CD4-positive, alpha-beta T cell treated with Interleukin-4 for 1 hour (primary cell): ENCODE measurements at places on chromosomes 13 and 19.
A peak's percentile ranks its signal among the peaks of the same experiment; 100 is the strongest.

DNA sequence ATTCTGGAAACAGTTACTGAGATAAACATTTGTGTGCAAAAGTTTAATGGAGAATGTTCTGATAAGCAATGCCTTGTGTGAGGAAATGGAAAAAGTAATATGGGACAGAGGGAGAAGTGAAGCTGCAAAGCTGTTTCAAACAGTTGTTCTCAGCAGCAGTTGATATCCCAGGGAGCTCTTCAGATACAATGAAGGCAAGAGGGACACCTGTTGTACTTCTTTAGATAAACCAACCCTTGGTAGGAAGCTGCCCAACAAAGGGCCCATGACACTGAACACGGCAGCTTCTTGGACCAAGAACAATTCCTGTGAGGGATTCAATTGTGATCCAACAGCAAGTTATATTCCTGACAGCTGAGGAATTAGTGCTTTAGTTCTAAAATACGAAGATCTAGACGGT is 894.3 kb upstream of the PCDH20 start:
- no peak for DNase-seq

DNA sequence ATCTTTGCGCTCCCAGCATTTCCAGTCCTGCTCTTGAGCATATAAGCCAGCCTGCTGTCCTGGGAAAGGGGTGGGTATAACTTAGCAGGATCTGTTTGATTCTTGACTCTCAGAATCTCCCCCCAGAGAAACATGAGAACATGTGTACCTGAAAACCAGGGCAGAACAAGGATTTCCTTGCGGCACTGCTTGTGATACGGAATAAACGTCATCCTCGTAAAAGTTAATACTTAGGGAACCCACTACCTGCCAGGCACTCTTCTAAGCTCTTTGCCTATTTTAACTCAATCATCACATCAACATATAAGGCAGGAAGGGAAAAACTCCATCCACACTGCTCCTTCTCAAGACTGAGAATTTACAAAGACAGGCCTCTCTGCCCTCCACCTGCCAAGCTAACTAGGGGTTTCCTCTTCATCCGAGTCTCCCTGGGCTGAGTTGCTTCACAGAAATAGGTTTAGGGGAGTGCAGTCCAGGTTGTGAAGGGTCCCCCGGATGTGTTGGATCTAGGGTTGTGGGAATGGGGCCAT is 1.1 kb downstream of the ZNF653 start:
- DNase-seq: no peak

GRCh38 chr19:24062190-24062589 is 24.8 kb upstream of the ZNF254 start:
- DNase-seq: no peak

DNA sequence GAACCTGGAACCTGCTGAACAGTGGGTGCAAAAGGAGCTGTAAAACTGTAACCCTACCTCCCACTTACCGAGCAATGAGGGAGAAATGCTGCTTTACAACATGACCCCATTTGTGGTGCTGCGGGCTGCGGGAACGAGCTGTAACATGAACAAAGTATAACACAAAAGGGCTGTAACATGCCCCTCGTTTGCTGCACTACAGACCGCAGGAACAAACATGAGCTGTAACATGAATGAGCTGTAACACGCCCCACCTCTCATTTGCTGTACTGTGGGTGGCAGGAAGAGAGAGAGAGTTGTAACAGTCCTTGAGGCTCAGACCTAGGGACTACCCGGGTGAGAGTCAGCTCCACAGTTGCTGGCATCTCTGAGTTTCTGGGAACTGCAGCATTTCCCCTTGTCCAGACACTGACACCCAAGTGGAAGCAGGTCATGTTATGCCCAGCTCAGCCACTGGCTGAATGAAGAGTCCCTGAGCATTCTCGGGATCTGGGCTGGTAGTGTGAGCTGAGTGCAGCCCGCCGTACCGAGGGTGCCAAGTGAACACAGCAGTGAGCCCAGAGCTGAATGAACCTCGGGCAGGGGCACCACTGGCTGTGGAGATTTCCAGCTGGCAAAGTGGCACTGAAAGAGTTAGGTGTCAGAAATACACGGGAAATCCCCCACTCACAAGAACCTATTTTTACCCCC is 1385.3 kb upstream of the SPRY2 start:
- DNase-seq: no peak

GRCh38 chr19:4173479-4174212 is 8.7 kb downstream of the SIRT6 start:
- no peak for DNase-seq

DNA sequence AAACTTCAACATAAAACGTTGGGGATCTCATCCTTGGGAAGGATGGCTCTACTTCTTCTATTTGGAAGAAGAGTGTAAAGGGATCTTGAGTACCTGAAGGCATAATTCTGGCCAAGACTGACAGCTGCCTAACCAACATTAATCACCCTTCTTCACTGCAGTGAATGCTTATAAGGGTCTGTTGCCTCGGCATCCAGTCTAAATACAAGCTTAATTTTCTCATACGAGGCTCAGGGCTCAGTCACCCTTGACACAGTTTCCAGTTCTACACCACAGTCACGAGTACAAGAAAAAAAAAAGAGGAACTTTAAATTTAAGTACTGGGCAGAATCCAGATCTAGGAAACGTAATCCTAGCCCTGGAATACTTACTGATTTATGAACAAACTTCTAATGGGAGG is 9.0 kb downstream of the FPR3 start:
- no peak for DNase-seq

- DNase-seq: peak; percentile 26
These were observed 1.4 kb downstream of the RETN start for GRCh38 chr19:7670150-7670783.

GRCh38 chr19:1057176-1057855 is 9.7 kb upstream of the ARHGAP45 start:
- DNase-seq: peak; percentile 75

- DNase-seq: no peak
These were observed 39.2 kb downstream of the MTMR6 start for GRCh38 chr13:25248071-25248470.

DNA sequence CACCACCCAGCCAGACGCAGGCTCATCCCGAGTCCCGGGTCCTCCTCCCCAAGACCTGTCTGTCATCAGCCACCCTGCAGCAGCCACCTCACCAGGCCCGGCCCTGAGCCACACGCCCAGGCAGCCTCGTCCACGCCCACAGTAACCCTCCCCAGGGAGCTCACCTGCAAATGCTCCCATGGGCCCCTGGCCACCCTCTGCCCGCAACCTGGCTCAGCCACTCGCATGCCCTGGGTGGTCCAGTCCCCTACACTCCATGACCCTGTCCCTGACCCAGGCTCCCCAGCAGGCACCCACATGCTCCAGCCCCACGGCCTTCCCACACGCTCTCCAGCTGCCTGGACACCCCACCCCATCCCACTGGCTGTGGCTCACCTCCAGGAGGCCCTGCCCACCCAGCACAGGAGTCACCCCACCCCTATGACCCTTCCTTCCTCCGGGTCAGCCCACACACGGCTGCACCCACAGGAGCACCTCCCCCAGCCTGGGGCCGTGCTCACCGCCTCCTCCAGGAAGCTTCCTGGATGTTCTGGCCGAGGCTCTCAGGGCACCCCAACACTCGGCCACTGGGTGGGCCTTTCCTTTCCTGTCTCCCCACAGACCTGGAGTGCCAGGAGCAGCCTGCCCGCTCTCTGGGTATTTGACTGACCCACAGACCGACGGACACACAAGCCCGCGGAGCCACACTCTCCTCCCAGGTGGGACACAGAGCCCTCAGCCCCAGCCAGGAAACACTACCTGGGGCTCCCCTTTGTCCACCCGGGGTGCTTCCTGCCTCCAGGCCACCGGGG is 3.6 kb downstream of the TMEM259 start:
- DNase-seq: no peak

DNA sequence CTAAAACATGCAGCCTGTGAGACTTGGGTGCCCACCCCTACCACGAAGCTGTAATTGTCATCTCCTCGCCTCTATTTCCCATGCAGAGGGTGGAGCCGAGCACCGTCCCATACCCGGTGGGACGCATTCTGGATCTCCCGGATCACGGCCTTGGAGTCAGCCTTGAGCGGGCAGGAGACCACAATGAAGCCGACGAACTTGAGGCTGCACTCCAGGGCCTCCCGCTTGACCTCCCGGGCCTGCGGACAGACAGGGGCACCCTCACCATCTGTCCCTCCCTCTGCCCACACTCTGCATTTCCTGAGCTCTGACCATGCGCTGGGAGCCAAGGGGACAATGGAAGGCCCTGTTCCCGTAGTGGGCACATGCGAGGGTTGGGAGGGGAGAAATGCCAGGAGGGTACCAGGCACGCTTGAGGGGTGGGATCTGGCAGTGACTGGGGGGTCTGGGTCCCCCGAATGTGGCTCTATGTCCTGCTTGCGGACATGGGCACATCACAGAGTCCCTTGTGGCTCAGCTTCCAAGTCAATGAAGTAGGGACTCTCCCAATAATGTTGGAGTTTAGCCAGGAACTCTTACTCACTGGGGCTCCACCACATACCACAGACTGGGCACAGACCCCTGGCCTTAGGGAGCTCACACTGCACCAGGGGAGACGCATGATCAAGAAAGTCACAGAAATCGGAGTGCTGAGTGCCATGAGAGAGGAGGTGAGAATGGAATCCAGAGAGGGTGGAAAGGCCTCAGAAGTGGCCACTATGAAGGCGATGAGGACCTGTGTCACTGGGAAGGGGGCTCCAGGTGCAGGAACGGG is 9.2 kb upstream of the GMIP start:
- DNase-seq: no peak

DNA sequence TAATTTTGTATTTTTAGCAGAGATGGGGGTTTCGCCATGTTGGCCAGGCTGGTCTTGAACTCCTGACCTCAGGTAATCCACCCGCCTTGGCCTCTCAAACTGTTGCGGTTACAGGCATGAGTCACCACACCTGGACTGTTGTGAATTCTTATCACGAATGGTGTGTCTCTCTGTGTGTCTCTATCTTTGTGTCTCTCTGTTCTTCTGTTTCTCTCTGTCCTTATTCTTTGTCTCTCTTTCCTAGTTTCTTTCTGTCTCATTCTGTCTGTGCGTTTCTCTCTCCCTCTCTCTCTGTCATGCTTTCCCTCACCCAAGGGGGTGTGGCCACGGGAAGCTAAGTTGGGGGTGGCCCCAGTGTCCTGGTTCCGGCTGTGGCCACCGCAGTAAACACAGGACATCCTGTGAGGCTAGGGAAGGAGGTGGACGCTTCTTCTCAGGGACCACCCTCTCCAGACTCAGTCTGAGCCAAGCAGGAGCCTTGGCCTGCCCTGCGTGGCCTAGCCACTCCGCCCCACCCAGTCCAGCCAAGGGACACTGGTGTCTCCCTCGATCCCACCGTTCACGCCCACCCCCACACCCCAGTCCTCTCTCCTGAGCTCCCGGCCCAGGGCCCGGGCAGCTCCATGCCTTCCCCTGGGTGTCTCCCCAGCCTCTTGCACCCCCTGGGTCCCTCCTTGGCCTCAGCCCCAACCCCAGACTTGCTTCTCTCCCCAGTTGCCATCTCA is 3.9 kb upstream of the PRX start:
- no peak for DNase-seq

- peak; percentile 14 for DNase-seq
These were observed 239.1 kb downstream of the KLF12 start for GRCh38 chr13:73894995-73895571.

DNA sequence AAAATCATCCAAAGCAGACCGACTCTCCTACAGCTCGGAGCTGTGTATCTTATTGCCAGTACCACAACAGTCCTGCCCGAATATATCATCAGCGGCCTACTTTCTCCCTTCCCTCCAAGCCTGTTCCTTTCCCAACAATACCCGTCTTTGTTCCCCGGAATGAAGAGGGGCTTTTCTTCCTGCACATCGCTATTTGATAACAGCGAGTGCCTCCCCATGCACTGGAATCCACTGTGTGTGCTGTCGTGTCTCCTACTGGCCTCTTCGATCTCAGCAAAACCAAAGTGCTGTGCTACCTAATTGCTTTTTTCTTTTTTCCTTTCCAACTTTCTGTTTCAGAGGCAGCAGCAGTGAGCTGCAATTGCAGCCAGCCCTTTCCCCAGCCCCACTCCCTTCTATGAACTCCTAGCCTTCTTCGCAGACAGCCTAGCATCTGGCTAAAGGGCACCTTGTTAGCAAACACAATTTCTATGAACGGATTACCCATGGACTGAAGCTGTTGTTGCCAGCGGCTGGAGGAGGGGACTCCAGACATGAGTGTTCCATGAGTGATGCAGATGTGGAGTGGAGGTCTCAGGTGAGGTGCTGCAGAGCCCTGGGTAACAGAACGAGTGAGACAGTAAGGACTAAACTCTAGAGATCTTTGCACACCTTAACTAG is 43.4 kb downstream of the EFNB2 start:
- DNase-seq: no peak

DNA sequence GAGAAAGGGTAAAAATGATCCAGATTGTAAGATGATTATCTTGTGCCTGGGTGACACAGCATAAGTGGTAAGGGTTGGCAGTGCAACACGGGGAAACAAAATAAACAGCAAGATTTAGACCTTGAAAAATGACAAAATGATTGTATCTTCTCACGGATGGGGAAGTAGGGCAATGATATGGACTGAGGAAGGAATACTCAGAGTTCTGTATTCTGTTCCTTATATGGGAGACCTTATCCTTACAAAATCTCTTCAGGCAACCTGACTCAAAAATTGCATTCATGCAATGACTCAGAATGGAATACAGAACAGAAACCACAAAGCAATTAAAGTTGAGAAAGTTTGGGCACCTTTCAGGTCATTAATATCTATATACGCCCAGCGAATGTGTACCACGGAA is 149.0 kb downstream of the HS6ST3 start:
- DNase-seq: no peak

DNA sequence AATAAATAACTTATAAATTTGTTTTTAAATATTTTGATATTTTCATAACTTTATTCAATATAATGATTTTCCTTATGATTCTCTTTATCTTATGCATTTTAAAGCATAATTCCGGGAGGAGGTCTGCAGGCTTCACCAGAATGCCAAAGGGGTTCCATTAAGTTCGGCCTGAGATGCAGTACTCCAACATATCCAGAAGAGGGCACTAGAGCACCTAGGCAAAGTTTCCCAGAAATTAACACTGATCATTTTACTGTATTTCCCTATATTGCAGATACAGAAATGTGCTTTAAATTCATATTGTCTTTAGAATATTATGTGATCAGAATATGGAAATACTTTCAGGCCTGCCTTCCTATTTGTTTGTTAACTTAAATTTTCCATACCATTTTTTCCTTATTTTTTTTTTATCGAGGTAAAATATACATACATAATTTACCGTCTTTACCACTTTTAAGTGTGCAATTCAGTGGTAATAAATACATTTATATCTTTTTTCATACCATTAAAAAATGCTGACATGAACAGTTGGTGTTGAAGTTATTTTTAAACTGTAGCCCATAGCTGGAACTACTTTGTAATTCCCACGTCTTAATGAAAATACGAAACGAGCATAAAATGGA is 58.9 kb upstream of the TM9SF2 start:
- peak; percentile 69 for DNase-seq
